CD4-positive, alpha-beta T cell treated with Interleukin-2 at 100 ng/mL for 4 hours (primary cell): ENCODE measurements at places on chromosomes 12 and 14.

DNA sequence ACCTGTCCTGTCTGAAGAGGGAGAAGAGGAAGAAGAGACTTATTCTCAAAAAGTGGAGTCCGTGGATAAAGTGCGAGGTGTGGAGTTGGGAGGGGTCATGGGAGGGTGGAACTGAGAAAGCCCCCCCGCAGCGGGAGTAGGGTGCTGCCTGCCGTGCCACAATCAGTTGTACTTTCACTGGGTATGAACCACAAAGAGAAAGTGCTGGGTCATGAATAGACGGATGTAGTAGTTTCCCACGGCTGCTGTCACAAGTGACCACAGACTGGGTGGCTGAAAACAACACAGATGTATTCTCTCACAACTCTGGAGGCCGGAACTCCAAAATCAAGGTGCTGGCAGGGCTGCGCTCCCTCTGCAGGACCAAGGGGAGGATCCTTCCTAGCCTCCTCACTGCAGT, 5.5 kb downstream of the DNAH10 start:
- DNase-seq: peak; percentile 4

DNA sequence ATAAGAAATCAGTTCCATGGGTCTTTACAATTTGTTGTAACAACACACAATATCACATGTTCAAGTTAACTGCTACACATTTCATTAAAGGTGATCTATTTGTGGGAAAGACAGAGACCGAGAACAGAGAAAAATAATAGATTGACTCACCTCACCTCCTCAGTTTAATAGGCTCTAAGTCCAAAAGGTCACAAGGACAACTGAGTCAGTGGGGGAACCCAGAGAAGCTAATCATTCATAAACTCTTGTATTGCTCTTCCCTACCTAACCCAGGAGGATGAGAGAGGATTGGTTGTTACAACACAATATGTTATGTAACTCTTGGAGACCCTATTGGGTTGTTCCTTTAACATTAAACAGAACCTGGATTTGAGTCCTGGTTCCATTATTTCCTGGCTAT, 72.2 kb upstream of the CRY1 start:
- no peak for DNase-seq

- no peak for DNase-seq
These were observed 5.6 kb upstream of the ST8SIA1 start for GRCh38 chr12:22340143-22340542.

- no peak for DNase-seq
These were observed 58.3 kb downstream of the SMOC1 start for GRCh38 chr14:69937367-69938081.

DNA sequence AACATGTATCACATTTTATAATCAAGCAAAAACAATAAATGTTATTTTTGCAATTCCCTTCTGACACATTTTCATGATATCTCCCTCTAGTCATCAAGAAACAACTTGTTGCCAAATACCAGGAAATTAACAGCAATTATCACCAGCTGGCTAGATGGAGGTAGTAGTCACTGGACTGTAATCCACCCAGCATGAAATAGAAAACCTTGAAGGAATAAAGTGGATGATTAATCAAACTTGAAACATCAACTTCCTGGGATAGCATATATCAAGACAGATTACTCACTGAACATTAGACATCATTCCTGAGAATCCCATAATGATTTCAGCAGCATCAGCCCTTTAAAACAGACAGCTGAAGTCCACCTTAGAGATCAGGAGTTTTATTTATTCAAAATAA, 259.0 kb downstream of the CCDC59 start:
- no peak for DNase-seq
